B cell (primary cell): ENCODE measurements at places on chromosomes 2 and 18.

DNA sequence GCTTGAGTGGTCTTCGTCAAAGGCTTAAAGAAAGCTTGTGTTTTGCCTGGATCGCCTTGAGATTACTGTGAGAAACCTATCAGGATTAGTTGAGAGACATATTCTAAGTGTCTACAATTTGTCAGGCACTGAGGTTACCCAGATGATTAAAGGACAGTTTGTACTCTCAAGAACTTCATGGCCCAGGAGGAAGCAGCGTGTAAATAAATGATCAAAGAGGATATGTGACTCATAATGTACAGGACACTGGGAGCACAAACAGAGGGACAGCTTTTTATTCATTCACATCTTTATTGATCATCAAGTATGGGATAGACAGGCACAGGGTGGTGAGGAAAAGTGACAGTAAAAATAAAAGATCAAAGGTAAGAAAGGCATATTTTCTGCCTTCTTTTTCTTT lies 152.6 kb upstream of the FSHR start:
- no peak for DNase-seq

GRCh38 chr2:236554629-236555282 lies 14.9 kb upstream of the ACKR3 start:
- no peak for DNase-seq

- no peak for DNase-seq
Observed at GRCh38 chr2:176851889-176852483, 360.6 kb upstream of the HNRNPA3 start.

- peak; percentile 79 for DNase-seq
Observed at GRCh38 chr2:165874445-165875039, 79.0 kb downstream of the TTC21B start.

DNA sequence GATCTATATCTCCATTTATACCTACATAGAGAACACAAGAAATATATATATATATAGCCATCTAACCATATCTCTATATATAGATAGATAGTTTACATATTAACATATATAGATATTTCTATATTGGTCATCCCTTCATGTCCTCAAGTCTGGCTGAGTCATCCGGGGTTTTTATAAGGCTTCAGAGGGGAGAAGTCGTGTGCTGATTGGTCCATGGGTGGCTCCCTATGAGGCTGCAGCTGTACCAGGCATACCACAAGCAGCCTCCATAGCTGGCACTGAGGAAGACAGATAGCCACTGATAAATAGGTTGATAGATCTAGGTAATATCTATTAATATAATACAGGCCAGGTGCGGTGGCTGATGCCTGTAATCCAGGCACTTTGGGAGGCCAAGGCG lies 618.3 kb upstream of the SETBP1 start:
- DNase-seq: no peak

- no peak for DNase-seq
Observed at GRCh38 chr2:238418196-238418998, 8.3 kb upstream of the ASB1 start.
